DMS79 treated with DMSO at 0.1 percent for 48 hours (cell line): ENCODE measurements at places on chromosomes 7 and 10.

GRCh38 chr10:74988832-74989561, 122.5 kb upstream of the SAMD8 start:
- DNase-seq: peak; percentile 9

DNA sequence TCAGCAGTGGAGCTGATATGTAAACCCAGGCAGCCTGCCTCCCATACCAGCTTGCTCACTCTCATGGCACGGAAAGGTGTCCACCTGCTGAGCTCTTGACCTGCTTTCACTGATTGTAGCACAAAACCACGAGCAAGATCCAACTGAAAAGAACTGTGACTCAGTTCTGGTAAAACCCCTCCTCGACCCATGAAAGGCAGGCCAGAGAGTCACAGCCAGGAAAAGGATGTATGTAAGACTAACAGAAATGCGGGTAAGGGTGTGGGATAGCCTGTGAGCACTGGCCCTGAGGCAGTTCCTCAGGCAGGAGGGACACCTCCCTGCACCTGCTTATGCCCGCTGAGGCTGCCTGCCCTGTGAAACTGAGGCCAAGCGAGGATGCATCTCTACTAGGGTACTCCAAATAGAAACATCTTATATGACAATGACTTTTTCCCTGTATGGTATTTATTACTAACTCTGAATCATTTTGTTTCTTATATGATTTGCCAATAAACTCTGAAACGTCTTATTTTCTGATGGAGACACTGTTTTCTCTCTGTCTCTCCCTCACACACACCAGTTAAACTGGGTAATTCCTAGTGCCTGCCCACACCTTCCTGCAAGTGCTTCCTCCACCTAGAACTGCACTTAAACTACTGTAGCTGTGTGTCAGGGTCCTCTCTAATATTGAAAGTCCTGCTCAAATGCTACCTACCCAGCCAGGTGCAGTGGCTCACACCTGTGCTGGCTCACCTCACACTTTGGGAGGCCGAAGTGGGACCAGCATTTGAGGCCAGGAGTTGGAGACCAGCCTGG, 73.3 kb upstream of the GHITM start:
- DNase-seq: no peak

DNA sequence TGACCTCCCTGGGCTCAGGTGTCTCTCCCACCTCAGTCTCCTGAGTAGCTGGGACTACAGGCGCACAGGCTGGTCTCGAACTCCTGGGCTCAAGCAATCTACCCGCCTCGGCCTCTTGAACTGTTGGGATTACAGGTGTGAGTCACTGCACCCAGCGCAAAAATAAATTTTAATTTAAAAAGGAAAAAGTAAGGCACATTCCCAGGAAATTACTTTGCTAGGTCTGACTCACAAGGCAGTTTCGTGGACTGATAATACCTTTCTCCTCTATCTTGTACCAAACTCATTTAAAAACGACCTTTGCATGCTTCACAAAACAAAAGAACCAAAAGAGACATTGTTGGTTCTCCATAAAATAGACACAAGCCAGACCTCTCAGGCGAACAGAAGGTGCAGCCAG, 29.7 kb downstream of the PARP12 start:
- DNase-seq: no peak

DNA sequence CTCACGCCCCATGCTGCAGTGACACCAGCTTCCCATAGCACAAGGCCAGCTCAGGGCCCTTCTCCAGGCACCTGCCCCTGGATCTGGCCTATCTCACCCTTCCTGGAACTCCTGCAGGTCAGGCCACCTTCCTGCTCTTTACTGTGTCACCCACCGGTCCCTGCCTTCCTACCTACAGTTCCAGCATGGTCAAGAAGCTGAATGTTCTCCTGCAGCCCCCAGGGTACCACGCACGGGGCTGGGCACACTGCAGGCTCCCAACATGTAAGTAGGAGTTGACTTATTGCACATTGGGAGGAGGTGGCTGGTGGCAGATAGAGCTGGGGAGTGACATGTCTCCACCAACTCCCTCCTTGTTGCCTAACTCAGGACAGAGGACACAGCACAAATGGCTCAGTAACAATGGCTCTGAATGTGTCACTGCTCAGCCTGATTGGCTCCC, 14.5 kb downstream of the ITPRIP start:
- DNase-seq: no peak

- DNase-seq: no peak
These were observed 30.2 kb downstream of the MGAM start for GRCh38 chr7:142025896-142026295.

DNA sequence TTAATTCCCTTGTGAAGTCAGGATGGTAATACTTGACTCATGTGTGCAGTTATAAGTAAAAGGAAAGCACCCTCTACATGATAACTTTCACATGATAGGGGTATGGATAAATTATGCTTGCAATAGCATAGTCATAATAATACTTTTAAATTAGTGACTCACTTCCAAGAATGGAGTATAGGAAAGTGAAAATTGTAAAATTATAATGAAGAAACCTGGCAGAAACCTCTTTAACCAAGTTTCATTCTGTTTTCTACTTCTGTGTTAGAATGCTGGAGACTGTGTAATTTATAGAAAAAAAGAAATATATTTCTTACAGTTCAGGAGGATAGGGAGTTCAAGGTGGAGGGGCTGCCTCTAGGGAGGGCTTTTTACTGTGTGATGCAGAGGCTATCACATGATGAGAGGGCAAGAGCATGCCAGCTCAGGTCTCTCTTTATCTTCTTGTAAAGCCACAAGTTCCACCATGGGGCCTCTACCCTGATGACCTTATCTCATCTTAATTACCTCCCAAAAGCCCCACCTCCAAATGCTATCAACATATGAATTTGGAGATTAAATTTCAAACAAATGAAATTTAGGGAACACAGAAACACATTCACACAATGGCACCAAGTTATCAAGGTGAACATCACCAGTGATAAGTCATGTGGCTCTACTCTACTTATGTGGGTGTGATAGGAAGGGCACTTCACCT, 43.2 kb downstream of the HDAC9 start:
- no peak for DNase-seq

- DNase-seq: no peak
These were observed 5.7 kb downstream of the STK17A start for GRCh38 chr7:43588477-43589132.

GRCh38 chr10:89035461-89035860, 44.9 kb downstream of the FAS start:
- DNase-seq: no peak

DNA sequence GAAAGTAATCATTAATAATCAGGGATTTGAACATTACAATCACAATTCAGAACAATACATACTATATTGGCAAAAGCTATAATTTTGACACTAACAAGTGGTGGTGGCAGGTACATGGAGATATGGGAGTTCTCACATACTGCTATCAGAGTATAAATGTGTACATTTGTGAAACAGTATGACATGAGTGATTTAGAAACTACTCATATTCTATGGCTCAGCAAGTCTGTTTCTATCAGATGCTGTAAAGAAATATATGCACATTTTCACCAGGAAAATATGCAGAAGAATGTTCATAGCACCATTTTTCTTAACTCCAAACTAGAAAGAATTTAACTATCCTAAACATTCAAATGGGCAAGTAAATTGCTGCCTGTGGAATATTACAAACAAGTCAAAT, 620.0 kb downstream of the SH2D4B start:
- DNase-seq: no peak

- no peak for DNase-seq
These were observed 133.1 kb downstream of the CD36 start for GRCh38 chr7:80771523-80771922.

GRCh38 chr10:47205192-47205591, 94.8 kb upstream of the GDF10 start:
- DNase-seq: no peak

DNA sequence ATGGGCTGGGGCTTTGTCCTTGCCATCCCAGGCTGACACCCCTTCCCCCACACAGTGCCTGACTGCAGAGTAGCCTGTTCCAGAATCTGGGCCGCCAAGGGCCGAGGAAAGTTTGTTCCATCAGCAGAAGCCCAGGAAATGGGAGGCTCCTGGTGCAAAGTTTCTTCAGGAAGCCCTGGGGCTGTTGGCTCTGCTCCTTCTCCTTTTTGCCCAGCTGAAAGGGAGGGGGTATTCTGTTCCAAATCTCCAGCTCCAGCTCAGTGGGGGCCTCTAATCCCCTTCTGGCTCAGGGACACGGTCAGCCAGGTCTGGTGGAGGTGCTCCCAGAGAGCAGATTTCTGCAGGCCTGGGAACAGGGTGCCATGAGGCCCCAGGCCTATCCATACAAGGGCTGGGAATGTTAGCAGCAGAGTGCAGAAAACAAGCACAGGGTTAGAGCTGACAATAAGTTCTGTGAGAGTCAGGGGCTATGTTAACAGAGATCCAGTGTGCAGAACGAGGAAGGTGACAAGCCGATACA, 399.5 kb downstream of the RPS24 start:
- no peak for DNase-seq

DNA sequence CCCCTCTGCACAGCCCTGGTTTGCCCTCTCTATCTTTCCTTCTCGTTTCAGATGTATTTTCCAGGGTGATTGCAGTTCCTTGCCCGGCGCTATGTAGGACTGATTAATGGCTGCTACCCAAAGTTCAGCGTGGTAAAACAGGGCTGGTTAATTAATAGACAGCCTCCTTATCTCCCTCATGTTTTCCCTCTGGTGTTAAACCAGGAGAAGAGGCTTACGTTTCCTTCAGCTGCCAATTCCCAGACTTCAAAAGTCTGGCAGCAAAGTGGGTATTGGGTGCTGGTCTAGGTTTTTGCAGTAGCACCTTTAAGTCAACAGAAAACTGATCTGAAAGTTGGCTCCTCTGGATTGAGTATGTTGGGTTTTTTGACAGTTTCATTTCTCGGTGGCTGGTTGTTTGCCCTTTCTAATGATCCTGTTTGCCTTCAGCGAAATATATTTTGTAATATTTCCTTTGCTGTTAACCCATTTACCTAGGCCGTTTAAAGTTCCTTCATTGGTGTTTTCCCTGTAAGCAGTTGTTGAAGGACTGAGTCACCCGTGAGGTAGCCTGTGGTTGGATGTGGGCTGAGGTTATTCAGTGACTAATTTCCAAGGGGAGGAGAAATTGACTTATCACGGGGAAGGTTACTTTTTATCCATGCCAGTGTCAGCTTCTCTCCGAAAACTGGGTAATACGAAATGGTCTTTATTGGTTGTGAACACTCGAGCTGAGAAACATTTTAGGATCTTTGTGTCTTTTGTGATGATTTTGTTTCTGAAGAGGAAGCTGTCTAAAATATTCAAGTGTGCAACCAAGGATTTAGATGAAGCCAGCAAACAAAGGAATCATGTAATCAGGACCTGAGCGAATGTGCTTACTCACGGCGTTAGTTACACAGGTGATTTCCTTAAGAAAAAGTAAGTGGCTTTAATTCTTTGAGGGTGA, 257.2 kb downstream of the KIAA1217 start:
- peak; percentile 48 for DNase-seq

DNA sequence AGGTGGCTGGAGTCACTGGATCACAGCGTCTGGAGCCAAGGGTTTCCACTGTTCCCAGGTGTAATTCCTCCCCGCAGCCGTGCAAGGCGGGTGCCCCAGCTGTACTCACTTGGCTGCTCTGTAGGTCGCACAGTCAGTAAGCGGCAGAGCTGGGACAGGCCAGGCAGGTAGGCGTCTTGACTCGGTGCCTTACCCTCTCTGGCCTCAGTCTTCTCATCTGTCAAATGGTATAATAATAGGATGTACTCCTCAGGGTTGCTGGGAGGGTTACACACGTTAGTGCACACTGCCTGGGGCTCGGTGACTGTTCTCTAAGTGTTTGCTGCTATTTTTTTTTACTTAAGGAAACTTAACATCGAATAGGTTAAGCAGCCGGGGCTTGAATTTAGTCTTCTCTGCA, 27.0 kb downstream of the MYL10 start:
- no peak for DNase-seq

DNA sequence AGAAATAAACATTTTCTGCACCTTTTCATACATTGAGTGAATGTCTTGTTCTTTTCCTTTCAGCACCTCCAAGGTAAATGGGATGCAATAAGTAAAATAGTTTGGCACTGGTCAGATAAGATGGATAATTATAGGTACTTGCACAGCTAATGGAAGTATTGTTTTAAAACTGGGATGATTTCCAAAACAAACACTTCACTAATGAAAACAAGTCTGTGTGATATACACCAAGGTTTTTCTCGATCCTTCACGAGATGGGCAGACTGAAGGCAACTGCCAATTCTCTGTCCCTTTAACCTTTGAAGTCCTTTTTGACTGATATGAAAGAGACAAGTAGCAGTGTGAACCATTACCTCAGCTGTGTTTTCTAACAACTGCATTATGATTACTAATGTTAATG, 423.8 kb downstream of the GFRA1 start:
- no peak for DNase-seq

- no peak for DNase-seq
These were observed 151.4 kb downstream of the TMEM168 start for GRCh38 chr7:112638675-112639400.

- no peak for DNase-seq
These were observed 105.0 kb downstream of the ZMIZ1 start for GRCh38 chr10:79173582-79174262.

DNA sequence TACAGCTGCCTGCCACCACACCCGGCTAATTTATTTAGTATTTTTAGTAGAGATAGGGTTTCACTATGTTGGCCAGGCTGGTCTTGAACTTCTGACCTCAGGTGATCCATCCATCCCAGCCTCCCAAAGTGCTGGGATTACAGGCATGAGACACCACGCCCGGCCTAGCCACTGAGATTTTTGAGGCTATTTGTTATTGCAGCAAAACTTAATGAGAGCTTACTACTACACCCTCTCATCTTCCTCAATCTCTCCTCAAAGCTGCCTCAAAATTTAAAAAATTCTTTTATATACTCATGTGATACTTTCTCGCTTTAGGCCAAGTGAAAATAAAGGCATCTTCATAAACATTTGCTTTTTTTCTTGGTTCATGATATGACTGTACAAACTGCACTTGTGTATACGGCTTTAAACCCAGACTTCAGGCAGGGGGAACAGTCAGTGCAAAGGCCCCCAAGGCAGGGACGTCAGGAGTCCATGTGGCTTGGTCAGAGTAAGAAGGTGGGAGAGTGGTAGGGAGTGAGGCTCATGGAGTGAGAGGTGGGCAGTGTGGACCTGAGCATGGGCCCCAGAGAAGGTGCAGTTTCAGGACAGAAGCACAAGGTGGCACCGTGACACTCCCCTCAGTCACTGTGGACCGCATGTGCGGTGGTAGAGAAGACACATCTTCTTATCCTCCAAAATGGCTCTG, 55.5 kb downstream of the SYPL1 start:
- peak; percentile 64 for DNase-seq

- DNase-seq: no peak
These were observed 166.3 kb downstream of the SKIDA1 start for GRCh38 chr10:21359202-21359601.

DNA sequence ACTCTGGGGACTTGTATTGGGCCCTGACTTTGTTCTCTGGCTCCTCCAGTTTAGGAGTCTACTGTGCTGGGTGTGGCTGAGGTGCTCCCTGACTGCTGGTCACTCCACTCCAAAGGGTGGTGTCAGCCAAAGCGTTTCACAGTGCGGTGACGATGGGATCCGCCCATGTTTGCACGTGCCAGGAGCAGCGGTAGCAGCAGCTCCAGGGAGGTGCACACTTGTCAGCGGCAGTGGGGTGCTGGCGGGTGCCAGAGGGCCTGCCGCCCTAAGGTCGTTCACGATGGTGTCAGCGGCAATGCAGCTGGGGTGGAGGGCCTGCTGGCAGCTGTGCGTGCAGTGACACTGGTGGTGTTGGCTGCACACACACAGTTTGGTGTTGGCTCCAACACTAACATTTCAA, 268.5 kb upstream of the AKR1E2 start:
- no peak for DNase-seq

GRCh38 chr7:37432281-37432920, 16.3 kb downstream of the ELMO1 start:
- DNase-seq: no peak

- DNase-seq: no peak
These were observed 133.5 kb downstream of the C1GALT1 start for GRCh38 chr7:7315851-7316250.
